ENCODE measurements at places on chromosomes 2 and 18. TPM values are rescaled to one million over a fixed set of nuclear protein-coding genes. Genes with fewer than 3 reads are reported as not detected.

Gene ANO7
- 1.1 TPM for total RNA-seq

Gene CYTIP
- total RNA-seq = 1.2 TPM

Gene PELI1
- total RNA-seq = 8.2 TPM

Gene OSR1
- 8.0 TPM for total RNA-seq

Gene KIDINS220
- total RNA-seq = 55.3 TPM

Gene ADD2
- total RNA-seq = 1.8 TPM

Gene FBXO41
- 0.69 TPM for total RNA-seq

Gene DHRS9
- total RNA-seq = 0.74 TPM

Gene SERPINB10
- not detected for total RNA-seq

Gene TCF7L1
- 7.1 TPM for total RNA-seq

Gene CNGA3
- not detected for total RNA-seq

Gene NT5DC4
- not detected for total RNA-seq

Gene INHA
- total RNA-seq = 1.5 TPM

Gene CAPN10
- 51.2 TPM for total RNA-seq

Gene GGCX
- total RNA-seq = 28.1 TPM

Gene ANKRD36B
- total RNA-seq = 3.3 TPM

Gene FAM117B
- total RNA-seq = 2.4 TPM

Gene OTX1
- total RNA-seq = not detected

Gene CIB4
- total RNA-seq = not detected

Gene PARD6G
- 4.0 TPM for total RNA-seq

Gene ADAM23
- total RNA-seq = 68.8 TPM

Gene CPLX4
- total RNA-seq = not detected

Gene PLEKHM3
- 13.3 TPM for total RNA-seq

Gene C1D
- 18.5 TPM for total RNA-seq

Gene MPP4
- not detected for total RNA-seq

Gene SERPINB7
- not detected for total RNA-seq

Gene SLC19A3
- 1.2 TPM for total RNA-seq

Gene DNAJC5G
- total RNA-seq = 2.1 TPM

Gene MGAT4A
- total RNA-seq = 18.8 TPM

Gene ESPNL
- total RNA-seq = not detected

Gene PER2
- total RNA-seq = 4.5 TPM

Gene POTEC
- total RNA-seq = not detected

Gene EPB41L3
- total RNA-seq = 6.8 TPM

Gene ZEB2
- 83.2 TPM for total RNA-seq

Gene SKOR2
- not detected for total RNA-seq

Gene MOCOS
- total RNA-seq = 0.27 TPM

Gene RGPD8
- total RNA-seq = 7.8 TPM

Gene TAF4B
- 1.1 TPM for total RNA-seq

Gene THADA
- total RNA-seq = 12.1 TPM

Gene EVA1A
- 0.94 TPM for total RNA-seq

Gene ENOSF1
- total RNA-seq = 23.9 TPM

Gene COA5
- total RNA-seq = 28.2 TPM

Gene FOXI3
- not detected for total RNA-seq

Gene MFF
- 101 TPM for total RNA-seq

Gene G6PC2
- total RNA-seq = not detected

Measured in left ventricle myocardium superior (tissue), 1 donor.